Neuronal stem cell (in vitro differentiated cells): ENCODE measurements at places on chromosomes 7 and 10.

DNA sequence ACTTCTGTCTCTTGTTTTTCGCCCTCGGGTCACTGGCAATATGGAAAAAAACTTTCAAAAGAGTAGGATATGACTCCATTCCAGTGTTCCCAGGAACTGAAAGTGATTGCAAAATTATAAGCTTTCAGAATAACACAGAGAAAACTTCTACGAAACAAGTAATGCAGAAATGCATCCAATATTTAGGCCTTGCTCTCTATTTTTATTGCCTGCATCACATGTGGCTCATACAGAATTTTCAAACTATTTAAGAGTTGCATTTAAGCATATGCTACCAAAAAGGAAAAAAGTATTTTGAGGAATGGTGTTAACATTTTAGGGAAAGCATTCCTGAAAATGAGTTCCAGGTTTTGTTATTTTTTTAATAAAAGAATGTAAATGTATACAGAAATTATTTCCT lies 228.0 kb downstream of the CACNB2 start:
- H3K36me3 ChIP-seq: no peaks in the 10 kb centered on the region
- no peak for DNase-seq
- H3K27me3 ChIP-seq: no peaks in the 10 kb centered on the region
- no peaks in the 10 kb centered on the region for H3K4me1 ChIP-seq
- no peak overlapping the region for H3K27ac ChIP-seq
- no peak overlapping the region for H3K4me3 ChIP-seq

DNA sequence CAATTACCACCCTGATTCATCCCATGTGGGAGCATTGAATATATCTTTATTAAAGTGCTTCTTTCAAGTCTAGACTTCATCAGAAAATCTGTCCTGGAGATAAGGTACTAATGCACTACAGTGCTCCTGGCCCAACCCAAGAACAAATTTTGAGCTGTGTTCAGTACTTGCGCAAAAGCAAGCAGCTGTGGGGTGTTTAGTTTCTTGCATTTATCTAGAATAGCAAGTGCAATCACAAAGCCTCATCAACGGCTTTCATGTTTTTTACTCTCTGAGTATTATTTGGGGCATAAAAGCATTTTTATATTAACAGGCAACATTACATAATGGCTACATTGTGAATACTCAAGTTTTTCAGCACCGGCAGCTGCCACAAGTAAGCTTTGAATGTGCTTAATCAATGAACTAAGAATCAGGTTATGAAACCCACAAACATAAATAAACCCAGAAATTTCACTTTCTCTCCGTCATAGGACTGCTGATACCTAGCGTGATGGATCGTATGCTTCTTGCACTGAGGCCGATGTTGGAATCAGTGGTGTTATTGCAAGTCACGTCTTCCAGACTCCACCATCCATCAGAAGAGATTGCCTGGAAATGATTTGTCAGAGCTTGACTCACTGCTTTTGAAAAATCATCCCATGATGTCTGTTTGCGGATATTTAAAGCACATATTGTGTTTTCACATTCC lies 113.1 kb downstream of the CTTNBP2 start:
- peaks cover 2% of the 10 kb centered on the region for H3K4me1 ChIP-seq
- no peak overlapping the region for H3K4me3 ChIP-seq
- H3K36me3 ChIP-seq: peaks cover 11% of the 10 kb centered on the region
- H3K27me3 ChIP-seq: no peaks in the 10 kb centered on the region
- no peak for DNase-seq

- H3K4me3 ChIP-seq: no peak overlapping the region
- no peak for DNase-seq
- no peaks in the 10 kb centered on the region for H3K27me3 ChIP-seq
- no peaks in the 10 kb centered on the region for H3K4me1 ChIP-seq
Observed at GRCh38 chr7:124399941-124400340, 365.7 kb downstream of the GPR37 start.

GRCh38 chr10:11865561-11865960 lies 42.4 kb downstream of the PROSER2 start:
- H3K27ac ChIP-seq: no peak overlapping the region
- H3K4me3 ChIP-seq: no peak overlapping the region
- no peak for DNase-seq
- H3K36me3 ChIP-seq: no peaks in the 10 kb centered on the region
- H3K27me3 ChIP-seq: no peaks in the 10 kb centered on the region
